ENCODE measurements at places on chromosomes 3 and 15. TPM values are rescaled to one million over a fixed set of nuclear protein-coding genes. Genes with fewer than 3 reads are reported as not detected.

DNA sequence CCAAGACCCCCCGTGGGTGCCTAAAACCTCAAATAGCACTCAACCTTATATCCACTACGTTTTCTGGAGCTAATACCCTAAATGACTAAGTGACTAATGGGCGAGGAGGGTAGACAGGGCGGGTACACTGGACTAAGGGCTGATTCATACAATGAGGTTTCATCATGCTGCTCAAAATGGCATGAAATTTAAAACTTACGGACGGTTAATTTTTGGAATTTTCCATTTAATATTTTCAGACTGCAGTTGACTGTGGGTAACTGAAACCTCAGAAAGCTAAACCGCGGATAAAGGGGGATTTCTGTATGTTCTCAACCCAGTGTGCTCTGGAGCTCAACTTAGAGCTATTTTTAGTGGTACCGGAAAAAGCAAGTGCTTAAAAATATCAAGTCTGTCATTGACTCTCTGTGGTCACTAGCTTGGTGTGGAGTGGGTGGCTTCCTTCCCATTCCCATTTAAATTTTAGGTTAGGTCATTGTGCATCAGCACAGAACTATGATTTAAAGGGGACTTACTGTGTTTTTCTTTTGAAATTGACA is 72.9 kb downstream of the LRRC28 start:
- H3K36me3 ChIP-seq: no peaks in the 10 kb centered on the region
- DNase-seq: peak; percentile 62
- H3K4me3 ChIP-seq: no peak overlapping the region
- H3K4me1 ChIP-seq: no peaks in the 10 kb centered on the region
- H3K27me3 ChIP-seq: no peaks in the 10 kb centered on the region

GRCh38 chr3:55731741-55732140 is 244.6 kb upstream of the WNT5A start:
- no peak for DNase-seq
- no peaks in the 10 kb centered on the region for H3K36me3 ChIP-seq
- H3K4me3 ChIP-seq: no peak overlapping the region
- H3K27me3 ChIP-seq: peaks cover 1% of the 10 kb centered on the region

DNA sequence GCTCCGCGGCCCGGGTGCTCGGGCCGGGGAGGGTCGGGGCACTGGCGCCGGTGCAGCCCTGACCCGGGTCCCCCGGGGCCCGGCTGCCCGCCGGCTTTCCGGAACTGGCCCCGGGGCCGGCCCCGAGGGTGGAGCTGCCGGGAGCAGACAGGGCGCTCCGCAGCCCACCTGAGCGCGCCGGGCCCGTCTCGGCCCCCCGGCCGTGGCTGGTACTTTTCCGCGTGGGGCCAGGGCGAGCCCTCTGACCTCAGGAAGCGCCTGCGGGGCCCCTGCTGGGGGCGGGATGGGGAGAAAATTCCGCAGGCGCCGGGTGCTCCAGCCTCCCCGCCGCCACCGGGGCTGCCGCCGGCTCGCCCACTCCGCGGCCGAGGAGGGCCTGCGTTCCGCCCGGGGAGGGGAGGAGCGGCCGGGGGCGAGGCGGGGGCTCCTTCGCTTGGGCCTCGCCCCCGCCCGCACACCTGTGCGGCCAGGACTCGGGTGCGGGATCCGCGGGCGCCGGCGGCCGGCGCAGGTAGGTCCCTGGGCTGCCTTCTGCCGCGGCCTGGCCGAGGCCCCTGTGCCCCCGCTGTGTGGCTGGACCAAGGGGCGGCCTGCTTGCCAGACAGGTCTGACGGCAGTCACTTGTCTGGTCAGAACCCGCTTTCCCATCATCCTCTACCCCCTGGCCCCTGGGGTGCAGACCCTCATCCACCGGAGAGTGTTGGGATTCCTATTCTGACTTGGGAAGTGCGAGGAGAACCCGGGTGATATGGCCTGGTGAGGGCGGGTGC is 3.5 kb downstream of the FURIN start:
- peaks cover 28% of the 10 kb centered on the region for H3K4me1 ChIP-seq
- H3K36me3 ChIP-seq: peaks cover 5% of the 10 kb centered on the region
- H3K27me3 ChIP-seq: no peaks in the 10 kb centered on the region
- no peak for DNase-seq
- peak overlapping the region; percentile 80 for H3K4me3 ChIP-seq
- H3K27ac ChIP-seq: peak overlapping the region; percentile 79

GRCh38 chr3:39724233-39724846 is 85.1 kb upstream of the MYRIP start:
- no peak overlapping the region for H3K27ac ChIP-seq
- H3K36me3 ChIP-seq: no peaks in the 10 kb centered on the region
- no peaks in the 10 kb centered on the region for H3K4me1 ChIP-seq
- no peak for DNase-seq

DNA sequence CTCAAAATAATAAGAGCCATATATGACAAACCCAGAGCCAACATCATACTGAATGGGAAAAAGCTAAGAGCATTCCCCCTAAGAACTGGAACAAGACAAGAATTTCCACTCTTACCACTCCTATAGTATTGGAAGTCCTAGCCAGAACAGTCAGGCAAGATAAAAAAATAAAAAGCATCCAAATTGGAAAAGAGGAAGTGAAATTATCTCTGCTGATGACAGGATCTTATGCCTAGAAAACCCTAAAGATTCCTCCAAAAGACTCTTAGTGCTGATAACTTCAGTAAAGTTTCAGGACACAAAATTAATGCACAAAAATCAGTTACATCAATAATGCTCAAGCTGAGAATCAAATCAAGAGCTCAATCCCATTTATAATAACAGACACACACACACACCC is 45.9 kb upstream of the SLC2A2 start:
- H3K27ac ChIP-seq: no peak overlapping the region
- DNase-seq: no peak
- no peak overlapping the region for H3K4me3 ChIP-seq
- no peaks in the 10 kb centered on the region for H3K27me3 ChIP-seq
- no peaks in the 10 kb centered on the region for H3K4me1 ChIP-seq

Gene PRR20G
- not detected for total RNA-seq

Gene FANCD2OS
- not detected for total RNA-seq

Gene IL16
- 52.1 TPM for total RNA-seq

DNA sequence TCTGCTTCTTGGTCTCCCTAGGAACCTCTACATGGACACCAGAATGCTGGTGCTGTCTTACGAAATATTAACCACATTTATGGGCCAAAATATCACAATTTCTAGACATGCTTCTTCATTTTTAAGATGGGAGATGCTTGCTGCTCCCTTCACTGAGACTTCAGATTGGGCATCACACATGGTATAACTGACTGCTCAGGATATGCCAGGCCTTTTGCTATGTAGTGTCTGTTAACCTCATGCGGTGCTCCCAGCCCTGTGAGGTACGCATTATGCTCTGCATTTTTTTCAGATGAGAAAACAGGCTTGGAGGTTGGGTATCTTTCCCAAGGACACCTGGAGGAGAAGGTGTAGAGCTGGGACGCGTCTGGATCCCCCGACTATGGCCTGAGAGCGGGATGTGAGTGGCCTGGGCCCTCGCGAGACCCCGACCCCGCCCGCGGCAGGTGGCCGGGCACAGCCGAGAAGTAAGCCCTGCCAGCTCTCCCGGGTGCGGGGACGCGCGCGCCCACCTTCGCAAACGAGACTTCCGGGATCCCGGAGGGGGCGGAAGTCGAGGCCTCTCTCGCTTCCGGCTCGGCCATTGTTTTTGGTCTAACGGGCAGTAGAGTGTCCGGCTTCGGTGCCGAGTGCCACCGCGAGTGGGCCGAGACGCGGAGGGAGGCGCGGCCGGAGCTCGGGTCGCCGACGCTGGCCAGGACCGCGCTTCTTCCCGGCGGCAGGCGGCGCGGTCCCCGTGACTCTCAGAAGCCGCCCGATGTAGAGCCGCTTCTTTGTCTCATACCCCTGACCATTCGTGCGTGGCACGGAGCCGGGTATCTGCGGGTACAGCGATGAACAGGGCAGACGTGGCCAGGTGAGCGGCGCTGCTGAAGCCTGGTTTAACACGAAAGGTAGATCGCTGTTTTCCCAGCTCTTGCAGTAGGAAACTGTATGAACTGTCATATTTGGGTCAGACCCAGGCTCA is at the start of gene ZKSCAN7:
Gene ZKSCAN7 (plus strand): TSS at position 568 of the 967 bp plus-strand sequence. CDS start 1,855 bp downstream, outside the sequence.
- no peak for DNase-seq
- peak within 1 kb of the TSS; percentile 67 for H3K4me3 ChIP-seq
- H3K4me1 ChIP-seq: no peaks in the 10 kb centered on the region
- peak within 1 kb of the TSS; percentile 62 for H3K27ac ChIP-seq

Gene IMPDH2
- total RNA-seq: 317 TPM

- DNase-seq: no peak
- peaks cover 25% of the 10 kb centered on the region for H3K36me3 ChIP-seq
- H3K27me3 ChIP-seq: no peaks in the 10 kb centered on the region
Measured at GRCh38 chr15:90072978-90073640, 29.2 kb downstream of the IDH2 start.

GRCh38 chr15:80260551-80260950 is 8.5 kb upstream of the CTXND1 start:
- no peaks in the 10 kb centered on the region for H3K36me3 ChIP-seq
- H3K4me3 ChIP-seq: no peak overlapping the region
- peaks cover 5% of the 10 kb centered on the region for H3K27me3 ChIP-seq
- H3K27ac ChIP-seq: no peak overlapping the region
- no peaks in the 10 kb centered on the region for H3K4me1 ChIP-seq

GRCh38 chr3:1766384-1766783 is 332.3 kb upstream of the CNTN4 start:
- H3K4me3 ChIP-seq: no peak overlapping the region
- no peaks in the 10 kb centered on the region for H3K36me3 ChIP-seq
- H3K27me3 ChIP-seq: no peaks in the 10 kb centered on the region
- no peak overlapping the region for H3K27ac ChIP-seq

DNA sequence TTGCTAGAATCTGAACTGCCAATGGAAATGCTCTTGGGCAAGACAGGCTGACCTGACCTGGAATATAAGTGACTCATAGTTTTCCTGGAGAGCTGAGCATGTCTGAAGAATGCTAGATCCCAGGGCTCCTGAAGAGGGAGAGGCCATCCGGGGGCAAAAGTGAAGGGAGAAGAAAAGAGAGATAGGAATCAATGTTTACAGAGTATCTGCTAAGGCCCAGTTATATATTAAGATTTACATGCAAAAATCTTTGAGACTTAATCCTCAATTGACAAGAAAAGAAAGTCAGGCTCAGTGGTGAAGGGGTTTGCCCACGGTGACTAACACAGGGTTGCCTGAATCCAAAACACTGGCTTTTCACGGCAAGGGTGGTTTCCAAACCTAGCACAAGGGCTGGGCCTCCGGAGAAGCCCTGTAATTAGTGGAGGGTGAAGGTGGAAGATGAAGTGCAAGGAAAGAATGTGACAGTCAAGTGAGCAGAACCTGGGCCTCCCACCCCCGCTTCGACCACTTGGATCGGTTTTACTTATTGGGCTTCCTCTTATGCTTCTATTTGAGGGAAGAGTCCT is 91.7 kb upstream of the FGF12 start:
- H3K4me3 ChIP-seq: no peak overlapping the region
- no peaks in the 10 kb centered on the region for H3K36me3 ChIP-seq
- no peaks in the 10 kb centered on the region for H3K27me3 ChIP-seq
- H3K27ac ChIP-seq: peak overlapping the region; percentile 68
- DNase-seq: peak; percentile 59

DNA sequence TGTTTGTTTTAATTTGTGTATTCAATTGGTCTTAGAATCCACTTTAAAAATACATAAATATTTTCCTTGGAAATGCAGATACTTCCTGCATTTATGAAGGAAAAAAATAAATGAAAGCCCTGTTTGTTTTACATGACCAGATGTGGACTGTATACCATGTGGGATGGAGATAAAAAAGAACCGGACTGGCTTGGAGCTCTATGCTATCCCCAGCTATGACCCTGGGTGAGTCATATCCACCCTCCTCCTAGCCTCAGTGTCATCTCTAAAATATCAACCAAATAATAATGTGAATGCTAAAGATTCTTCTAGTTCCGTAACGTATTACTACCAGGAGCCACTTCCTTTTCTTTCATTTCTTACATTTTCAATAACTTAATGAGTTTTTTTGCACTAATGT is 44.5 kb upstream of the PDZRN3 start:
- no peaks in the 10 kb centered on the region for H3K4me1 ChIP-seq
- no peak overlapping the region for H3K4me3 ChIP-seq
- no peak for DNase-seq

DNA sequence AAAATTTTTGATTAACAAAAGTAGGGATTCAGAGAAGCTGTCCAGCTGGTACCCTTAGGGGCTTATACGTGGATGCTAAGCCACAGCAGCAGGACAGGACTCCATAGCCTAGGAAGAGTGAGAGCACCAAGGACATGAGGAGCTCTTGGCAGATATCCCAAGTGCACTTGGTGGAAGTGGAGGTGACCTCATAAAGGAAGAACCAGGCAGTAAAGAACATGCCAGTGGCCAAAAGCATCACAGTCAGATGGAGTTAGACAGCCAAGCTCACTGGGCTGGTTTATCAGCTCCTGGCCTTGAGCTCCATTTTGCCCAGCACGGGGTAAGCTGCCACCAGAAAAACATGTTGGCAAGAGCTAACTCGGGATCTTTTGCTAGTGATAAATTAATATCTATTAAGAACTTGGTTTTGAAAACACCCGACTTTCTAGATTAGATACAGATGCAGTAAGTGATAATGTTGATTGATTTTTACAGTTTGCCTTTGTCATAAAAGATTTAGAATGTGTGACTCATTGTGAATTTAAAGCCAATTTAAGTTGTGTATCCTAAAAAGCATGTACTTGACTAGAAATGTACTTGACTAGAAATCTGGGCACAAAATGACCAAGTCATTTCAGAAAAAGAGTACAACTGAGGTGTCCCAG is 108.0 kb downstream of the CMSS1 start:
- no peak overlapping the region for H3K4me3 ChIP-seq
- no peak for DNase-seq
- no peaks in the 10 kb centered on the region for H3K27me3 ChIP-seq

DNA sequence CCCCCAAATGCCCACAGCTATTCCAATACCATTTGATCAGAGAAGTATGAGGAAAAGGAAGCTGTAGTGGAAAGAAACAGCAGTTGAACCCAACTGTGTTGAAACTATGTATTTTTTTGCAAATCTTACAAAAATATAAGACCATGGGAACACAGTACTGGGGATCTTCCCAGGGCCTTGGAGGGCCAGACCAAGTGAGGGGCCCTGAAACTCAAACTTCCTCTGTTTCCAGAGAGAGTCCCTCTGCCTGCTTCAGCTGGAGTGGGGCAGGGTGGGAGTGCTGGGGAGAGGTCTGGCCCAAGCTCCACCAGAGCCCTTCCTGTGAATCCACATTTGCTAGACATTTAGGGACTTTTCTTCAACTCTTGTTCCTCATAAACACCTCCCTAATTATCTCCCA is 263.9 kb downstream of the CHST2 start:
- H3K36me3 ChIP-seq: no peaks in the 10 kb centered on the region
- no peak overlapping the region for H3K4me3 ChIP-seq
- no peak for DNase-seq
- H3K4me1 ChIP-seq: no peaks in the 10 kb centered on the region

DNA sequence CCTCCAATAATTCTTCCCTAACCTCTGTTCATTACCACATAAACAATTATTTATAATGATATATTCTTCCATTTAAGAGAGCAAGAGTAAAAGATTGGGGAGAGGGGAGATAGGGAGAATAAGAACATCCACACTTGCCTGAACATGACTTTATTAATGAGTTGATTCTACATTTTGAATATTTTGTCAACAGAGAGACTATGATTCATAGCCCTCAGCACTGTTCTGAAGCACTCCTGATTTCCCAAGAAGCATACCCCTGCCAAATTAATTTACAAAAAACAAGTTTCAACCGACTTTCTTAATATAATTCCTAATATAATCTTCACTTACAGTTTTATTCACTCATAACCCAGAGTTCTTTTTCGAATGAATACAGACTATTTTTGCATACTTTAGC is 828.8 kb downstream of the ROBO2 start:
- H3K4me3 ChIP-seq: no peak overlapping the region
- no peak for DNase-seq
- no peaks in the 10 kb centered on the region for H3K27me3 ChIP-seq
- H3K27ac ChIP-seq: no peak overlapping the region
- no peaks in the 10 kb centered on the region for H3K4me1 ChIP-seq

- DNase-seq: no peak
- no peaks in the 10 kb centered on the region for H3K27me3 ChIP-seq
- H3K27ac ChIP-seq: no peak overlapping the region
- no peaks in the 10 kb centered on the region for H3K36me3 ChIP-seq
Measured at GRCh38 chr15:89203705-89204273, 17.6 kb downstream of the RLBP1 start.

Measured in GM12878 (cell line).